ENCODE measurements at places on chromosomes 12 and 14. TPM values are rescaled to one million over a fixed set of nuclear protein-coding genes. Genes with fewer than 3 reads are reported as not detected.
A peak's percentile ranks its signal among the peaks of the same experiment; 100 is the strongest.

DNA sequence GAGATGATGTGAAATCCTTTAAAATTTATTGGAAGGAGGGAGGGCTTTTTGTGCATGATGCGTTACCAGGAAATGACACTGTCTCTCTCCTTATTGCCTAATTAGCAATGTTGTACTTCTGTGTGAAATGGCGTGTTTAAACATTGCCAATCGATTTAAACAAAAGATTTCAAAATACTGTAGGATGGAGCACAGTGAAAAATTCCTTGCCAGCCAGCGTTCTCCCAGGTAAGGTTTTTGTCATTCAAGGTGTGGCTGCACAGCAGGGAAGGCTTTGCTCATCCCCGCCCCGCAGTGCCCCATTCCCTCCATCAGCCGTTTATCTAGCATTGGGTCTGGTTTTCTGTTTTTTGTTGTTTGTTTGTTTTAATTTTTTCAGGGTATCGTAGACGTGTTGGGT lies 137.3 kb downstream of the CACNA1C start:
- no peak for DNase-seq

DNA sequence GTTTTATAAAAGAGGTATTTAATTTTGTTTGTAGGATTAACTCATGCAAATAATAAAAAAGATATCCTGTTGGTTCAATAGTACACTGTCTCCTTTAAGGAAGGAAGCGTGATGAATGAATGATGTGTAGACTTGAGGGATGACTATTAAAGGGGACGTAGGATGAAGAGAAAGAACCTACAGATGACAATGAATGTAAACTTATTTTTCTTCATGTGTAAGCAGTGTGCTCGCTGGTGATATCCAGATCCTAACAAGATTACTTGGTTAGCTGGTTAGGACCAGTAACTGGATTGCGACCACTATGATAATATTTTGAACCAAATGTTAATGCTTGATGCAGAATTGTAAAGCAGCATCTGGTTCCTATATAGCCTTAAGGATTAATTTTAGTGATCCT lies 2.6 kb downstream of the ARF6 start:
- no peak for DNase-seq

GRCh38 chr12:100955139-100955538 lies 160.6 kb downstream of the ANO4 start:
- DNase-seq: no peak

RERG gene
- not detected for total RNA-seq

KLHL42 gene
- total RNA-seq: 23.6 TPM

MAP1LC3B2 gene
- total RNA-seq: 2.2 TPM

CEP290 gene
- 16.7 TPM for total RNA-seq

- peak; percentile 68 for DNase-seq
Measured at GRCh38 chr14:49461529-49462401, 124.4 kb downstream of the RPS29 start.

CFAP73 gene
- 0.42 TPM for total RNA-seq

DNA sequence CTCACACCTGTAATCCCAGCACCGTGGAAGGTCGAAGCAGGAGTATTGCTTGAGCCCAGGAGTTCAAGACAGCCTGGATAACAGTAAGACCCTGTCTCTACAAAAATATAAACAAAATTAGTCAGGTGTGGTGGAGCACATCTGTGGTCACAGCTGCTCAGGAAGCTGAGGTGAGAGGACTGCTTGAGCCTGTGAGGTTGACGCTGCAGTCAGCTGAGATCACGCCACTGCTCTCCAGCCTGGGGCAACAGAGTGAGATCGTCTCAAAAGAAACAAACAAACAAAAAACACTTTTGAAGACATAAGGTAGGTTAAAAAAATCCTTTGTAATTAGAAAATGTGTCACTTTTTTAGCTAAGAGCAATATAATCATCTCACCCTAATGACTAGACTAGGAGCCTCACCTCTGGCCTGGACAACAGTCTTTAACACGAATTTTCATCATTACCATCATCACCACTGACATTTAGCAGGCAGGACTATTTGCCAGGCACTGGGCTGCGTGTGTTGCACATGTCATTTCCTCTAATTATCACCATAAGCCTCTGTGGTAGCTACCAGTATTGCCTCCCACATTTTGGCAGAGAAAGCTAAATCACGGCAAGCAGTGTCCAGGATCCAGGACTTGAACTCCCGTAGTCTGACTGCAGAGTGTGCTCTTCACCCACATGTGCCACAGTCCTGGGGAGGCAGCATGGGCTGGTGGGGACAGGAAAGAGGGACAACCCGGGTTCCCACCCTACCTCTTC lies 4.6 kb upstream of the SYCP3 start:
- DNase-seq: peak; percentile 41
